ENCODE measurements at places on chromosomes 3 and 15.

- no peak for DNase-seq
Observed at GRCh38 chr3:9088441-9089353, 125.4 kb upstream of the RAD18 start.

GRCh38 chr15:87954793-87955192, 301.7 kb downstream of the NTRK3 start:
- DNase-seq = no peak

- DNase-seq = peak; percentile 19
Observed at GRCh38 chr3:98839846-98840245, 61.6 kb downstream of the DCBLD2 start.

DNA sequence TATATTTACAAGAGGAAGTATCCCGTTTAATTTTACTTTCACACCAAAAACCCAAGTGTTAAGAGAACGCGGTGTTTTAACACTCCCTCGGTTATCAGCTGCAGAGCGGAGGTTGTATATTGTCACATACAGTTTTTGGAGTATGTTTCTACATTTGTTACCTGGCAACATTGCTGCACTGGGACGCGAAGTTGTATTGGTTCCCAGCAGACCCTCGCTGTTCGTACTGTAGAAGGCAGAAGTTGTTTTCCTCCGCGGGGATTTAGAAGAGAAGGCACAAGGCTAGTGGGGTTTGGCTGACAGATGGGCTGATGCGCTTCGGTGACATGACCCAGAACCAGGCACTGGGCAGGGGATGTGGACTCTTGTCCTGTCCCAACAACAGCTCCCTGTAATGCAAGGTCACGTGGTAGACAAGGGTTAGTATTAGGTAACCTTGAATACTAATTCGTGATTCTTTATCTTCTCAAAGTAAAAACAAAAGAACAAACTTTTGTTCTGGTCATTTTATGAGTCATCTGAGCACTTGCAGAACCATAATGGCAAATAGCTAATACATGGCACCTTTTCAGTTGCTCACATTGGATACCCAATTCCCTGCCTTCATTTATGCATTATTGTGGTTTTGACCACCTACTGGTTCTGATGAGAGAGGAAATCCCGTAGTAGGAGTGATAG, 230.4 kb upstream of the BHLHE40 start:
- DNase-seq = no peak

- DNase-seq = no peak
Observed at GRCh38 chr3:171000281-171000680, 26.2 kb downstream of the SLC2A2 start.

GRCh38 chr3:4818986-4819693, 160.1 kb upstream of the BHLHE40 start:
- DNase-seq = no peak

DNA sequence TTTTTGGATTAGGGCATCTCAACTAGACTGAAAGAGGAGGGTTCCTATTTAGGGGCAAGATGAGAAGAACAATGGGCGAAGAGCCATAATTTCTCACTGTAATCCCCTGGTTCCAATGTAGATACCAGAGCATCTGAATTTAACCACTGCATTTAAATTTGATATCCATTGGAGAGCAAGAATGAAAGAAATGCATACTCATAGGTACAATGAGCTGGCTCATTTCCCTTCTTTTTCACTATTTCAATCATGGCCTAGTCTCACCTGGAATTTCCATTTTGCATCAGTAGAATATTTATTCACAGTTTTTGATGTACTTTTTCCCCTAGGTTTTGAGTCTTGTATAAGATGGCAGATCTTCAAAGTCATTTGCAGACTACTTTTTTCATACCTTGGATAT, 13.8 kb downstream of the EPHB1 start:
- DNase-seq = no peak

DNA sequence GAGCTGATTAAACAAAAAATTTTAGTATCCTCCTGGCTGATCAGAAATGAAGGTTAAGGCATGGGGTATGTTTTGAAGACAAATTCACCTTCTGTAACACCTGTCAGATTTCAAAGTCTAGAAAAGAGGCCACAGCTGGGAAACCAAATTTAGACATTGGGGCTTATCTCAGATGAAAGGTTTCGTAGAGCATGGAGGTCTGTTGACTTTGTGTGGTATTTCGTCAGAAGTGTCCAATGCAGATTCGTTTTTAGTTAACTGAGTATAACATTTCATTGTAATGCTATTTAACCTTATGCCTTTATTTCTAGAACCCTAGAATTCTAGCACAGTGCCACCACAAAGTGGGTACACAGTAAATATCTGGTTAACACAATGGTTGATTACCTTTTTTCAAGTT, 61.7 kb downstream of the FNDC3B start:
- no peak for DNase-seq

GRCh38 chr3:159899166-159899565, 89.5 kb upstream of the IL12A start:
- no peak for DNase-seq

- no peak for DNase-seq
Observed at GRCh38 chr3:86554383-86554782, 436.6 kb downstream of the VGLL3 start.

DNA sequence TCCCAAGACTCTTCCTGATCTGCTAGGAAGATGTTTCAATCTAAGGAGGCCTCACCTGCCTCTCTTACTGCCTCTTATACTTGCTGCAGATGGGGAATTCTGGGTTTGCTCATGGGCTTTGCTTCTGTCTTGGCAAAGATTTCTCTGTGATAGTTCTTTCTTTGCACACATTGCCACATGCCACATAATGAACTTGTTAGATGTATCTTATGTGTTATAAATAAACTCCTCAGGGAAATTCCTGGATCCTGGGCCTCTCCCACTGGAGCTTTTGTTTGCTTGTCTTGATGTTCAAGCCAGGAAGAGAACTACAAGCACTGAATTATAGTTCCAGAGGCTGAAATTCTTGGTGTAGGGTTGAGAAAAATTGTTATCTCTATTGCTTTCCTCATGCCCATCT, 12.2 kb downstream of the RTP1 start:
- DNase-seq = no peak

- DNase-seq = peak; percentile 65
Observed at GRCh38 chr3:104564045-104564643, 802.6 kb upstream of the ALCAM start.

- no peak for DNase-seq
Observed at GRCh38 chr3:188076176-188076575, 77.8 kb upstream of the LPP start.

GRCh38 chr3:105976196-105976595, 107.4 kb upstream of the CBLB start:
- no peak for DNase-seq

GRCh38 chr3:137471558-137472204, 292.4 kb upstream of the SOX14 start:
- DNase-seq = no peak

GRCh38 chr3:129060276-129061022, at the start of gene GP9:
TSS of gene GP9 (plus strand) at chr3:129060779. CDS start at chr3:129061740, 961 bp downstream.
- DNase-seq = no peak
